ENCODE measurements at places on chromosomes 2 and 18.

- no peak for DNase-seq
Measured at GRCh38 chr2:237075749-237076599, 9.7 kb upstream of the COPS8 start.

DNA sequence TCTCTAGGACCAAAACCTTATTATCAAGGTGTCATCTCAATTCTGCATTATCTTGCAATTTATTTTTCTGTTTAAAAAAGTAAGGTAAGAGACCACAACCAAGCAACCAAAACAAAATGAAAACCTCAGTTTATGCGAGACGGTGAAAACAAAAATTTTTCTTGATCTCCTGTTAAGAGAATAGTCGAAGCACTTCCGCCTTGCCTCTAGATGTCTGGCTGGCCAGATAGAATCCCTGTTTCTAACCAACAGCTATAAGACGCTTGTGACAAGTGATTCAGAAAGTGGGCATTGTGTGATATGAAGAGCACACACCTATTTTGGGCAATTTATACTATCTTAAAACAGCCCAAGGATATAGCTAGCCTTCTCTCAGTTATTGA, 51.2 kb downstream of the MGAT5 start:
- DNase-seq = no peak

DNA sequence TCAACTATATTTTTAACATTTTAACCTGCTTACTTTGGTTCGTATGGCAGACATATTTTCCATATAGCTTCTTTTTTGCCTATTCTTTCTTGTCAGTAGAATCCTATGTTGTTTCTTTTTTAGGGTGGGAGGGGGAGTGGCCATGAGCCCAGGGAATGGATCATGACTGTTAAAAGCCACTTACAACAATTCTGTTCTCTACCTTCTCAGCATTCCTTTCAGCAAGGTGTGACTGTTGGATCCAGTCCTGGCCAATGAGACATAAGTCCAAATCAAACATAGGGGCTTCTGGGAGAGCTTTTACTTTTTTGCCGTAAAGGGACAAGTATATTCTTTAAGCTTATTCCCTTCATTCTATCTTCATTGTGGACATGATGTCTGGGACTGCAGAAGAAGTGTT, 25.0 kb upstream of the DNAH6 start:
- DNase-seq = no peak

- no peak for DNase-seq
Measured at GRCh38 chr2:60394463-60394862, 159.0 kb downstream of the BCL11A start.

DNA sequence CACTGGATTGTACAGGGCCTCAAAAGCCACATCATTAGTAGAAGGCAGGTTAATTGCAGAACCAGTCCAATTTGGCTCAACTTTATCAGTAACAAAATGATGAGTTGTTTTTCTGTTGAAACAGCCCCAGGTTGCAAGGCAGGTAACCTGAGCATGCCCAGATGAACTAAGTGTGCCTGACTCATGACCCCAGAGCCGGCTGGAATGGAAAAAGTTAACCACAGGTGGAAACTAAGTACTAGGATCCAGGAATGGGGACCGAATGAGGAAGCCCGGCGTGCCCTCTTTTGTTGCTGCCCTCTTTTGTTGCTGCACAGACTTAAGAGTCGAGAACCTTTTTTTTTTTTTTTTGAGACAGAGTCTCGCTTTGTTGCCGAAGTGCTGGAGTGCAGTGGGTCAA, 79.5 kb upstream of the YWHAQ start:
- DNase-seq = no peak

GRCh38 chr2:79369127-79369526, 143.7 kb upstream of the CTNNA2 start:
- DNase-seq = no peak

DNA sequence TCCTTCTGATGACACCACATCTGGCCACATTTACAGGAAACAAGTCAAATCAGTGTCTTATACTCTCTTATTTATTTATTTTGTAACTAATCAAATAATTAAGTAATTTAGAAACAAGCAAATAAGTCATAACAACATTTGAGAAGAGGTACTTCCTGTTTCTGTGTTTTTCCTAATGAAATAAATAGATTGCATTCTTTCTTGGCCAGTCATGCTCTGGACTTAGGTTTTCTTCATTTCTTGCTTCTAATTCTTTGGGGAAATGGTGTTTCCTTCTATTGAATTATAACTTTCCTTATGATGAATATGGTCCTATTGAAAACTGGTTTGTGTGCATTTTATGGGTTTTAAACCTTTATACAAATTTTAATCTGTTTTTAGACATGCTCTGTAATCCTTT, 546.4 kb downstream of the LRRTM4 start:
- no peak for DNase-seq

GRCh38 chr2:4951368-4951767, 740.8 kb upstream of the SOX11 start:
- DNase-seq = no peak

GRCh38 chr2:203673933-203674332, 32.5 kb upstream of the CD28 start:
- DNase-seq = no peak

DNA sequence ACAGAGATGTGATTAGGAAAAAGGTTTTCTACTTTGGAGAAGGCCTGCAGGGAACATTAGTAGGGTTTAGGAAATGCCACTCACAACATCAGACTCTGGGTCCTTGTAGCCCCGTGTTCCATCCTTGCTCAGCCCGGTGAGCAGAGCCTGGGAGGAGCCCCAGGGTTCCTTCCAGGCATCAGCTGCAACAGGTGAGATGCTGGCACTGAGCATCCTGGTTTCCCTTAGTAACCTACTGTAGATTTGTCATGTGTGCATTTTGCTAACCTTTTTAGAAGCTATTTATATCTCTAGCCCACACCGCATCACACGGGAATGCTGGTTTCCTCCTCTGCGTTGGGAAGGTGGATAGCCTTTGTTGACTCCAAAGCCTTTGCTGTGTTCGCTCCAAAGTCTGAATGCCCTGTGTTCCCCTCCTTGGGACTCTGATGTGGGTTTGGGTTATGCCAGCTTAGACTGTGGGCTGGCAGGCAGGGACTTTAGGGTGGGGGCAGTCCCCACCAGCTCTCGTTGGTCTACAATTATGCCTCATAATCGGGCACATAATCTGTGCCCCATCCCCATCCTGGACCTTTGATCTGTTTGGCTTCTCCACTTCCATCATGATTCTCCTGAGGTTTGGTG, 69.3 kb downstream of the TMEM247 start:
- no peak for DNase-seq

DNA sequence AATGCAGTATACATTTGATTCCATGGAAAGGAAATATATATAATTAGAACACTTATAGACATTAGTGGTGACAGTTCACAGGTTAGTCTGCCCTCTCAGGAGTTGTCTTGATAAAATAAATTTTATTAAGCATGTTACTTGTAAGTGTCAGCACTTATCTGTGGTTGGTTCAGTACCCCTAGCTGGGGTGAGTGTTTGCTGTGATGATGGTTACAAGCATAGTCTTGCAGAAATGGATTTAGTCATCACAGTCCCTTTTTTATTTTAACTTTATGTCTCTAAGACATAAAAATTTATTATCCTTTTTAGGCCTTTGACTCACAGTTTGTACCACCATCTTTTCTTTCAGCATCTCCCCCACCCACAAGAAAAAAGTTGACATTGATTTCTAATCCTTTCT, 52.1 kb downstream of the NCK2 start:
- DNase-seq = no peak

DNA sequence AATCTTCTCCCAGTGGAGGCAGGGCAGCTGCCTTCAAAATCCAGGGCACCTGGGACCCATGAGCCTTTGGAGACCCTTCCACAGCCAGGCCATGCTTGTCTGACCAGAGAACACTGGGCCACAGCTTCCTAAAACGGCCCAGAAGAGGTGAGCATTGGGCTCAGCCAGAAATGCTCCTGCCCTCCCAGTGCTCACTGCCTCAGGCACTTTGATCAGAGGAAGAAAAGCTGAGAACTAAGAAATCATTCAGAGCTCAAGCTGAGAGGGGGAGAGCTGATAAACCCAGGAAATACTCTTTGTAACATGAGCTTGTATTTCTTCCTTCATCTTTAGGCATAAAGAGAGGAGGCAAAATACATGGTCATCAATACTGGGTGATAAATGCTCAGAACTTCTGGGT, 365.5 kb upstream of the KLHL29 start:
- no peak for DNase-seq

GRCh38 chr2:177393203-177393755, 706 bp downstream of the AGPS start:
- DNase-seq = no peak

GRCh38 chr2:223181561-223181960, 129.6 kb downstream of the KCNE4 start:
- DNase-seq = no peak

DNA sequence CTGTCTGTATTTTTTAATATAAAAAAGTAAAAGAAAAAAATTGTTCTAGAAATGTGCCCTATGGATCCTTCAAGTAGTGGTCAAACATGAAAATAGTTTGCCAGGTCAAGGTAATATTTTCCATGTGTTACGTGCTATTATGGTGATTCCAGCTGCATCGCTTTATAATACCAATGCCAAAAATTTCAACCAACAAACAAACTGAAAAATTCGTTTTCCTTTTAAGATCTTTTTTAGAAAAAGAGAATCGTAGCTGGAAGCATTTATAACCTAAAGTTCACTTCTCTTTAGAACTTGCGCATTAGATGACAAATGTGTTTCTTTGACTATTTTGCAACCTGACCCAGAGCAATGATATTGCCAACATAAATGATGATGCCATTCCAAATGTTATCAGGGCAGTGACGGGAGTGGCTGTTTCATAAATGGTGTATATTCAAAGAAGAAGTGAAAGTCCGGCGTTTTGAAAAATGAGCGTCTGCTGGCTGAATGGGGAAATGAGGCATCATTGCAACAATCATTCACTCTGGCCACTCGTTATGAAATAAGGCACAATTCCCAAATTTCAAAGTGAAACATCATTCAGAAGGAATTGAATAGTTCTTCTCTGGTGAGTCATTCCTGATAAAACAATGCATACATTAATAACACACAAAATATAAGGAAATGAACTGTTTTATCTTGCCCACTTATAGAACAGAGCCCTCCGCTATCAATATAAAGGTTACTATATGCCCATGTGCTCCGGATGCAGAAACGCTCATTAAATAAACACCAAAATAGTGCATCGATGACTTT, 297.4 kb downstream of the TGIF1 start:
- no peak for DNase-seq

DNA sequence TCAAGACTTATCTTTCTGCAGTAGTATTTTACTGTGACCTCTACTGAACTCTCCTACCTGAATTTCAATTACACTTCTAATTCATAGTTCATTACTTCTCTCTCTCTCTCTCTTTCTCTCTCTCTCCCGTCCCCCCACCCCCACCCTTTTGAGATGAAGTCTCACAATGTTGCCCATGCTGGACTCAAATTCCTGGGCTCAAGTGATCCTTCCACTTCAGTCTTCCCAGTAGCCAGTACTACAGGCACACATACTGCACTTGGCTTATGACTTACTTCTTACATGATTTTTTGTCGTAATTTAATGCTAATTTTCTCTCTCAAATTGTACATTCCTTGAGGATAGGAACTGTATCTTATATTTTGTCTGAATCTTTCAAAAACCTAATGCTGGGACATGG, 6.0 kb upstream of the HIBCH start:
- DNase-seq = no peak

DNA sequence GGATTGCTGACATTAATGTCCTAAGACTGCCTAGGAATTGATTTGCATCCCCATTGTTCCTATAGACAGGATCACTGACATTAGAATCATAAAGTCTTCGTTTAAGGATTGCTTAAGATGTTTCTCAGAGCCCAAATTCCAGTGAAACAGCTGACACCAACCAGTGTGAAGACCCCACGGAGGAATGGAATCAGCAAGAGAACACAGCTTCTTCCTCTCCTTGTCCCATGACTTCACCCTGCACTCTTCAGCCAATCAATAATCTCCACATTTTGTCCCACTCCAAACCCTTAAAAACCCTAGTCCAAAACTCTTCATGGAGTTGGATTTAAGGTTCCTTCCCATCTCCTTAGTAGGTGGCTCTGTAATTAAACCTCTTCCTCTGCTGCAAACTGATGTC, 157.0 kb upstream of the NDUFV2 start:
- no peak for DNase-seq

GRCh38 chr2:41948397-41948763, 99.4 kb upstream of the PKDCC start:
- no peak for DNase-seq

DNA sequence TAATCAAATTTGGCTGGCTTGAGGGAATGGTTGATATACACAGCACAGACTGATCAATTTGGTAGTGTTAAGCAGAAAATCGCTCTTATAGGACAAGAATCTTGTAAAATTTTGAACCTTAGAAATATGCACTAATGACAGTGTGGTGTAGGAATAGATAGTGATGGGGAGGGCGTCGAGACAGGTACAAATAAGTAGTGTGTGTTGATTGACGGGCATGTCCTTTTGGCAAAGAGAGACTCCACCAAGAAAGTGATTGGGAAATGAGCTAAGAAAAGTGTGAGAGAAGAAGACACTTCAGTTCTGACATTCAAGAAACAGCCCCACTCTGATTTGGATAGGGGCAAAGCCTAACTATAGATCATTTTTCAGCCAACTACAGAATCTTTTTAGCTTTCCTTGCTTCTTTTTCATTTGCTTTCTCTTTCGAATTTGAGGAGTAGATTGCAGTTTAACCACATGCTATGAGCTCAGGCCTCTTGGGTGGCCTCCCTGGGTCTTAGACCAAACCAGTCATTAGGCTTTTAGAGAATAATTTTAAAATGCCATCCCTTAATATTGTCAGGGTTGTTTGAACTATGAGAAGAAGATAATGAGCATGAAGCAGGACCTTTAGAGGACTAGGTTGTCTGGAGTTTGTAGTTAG, 127.1 kb downstream of the CERS6 start:
- no peak for DNase-seq

DNA sequence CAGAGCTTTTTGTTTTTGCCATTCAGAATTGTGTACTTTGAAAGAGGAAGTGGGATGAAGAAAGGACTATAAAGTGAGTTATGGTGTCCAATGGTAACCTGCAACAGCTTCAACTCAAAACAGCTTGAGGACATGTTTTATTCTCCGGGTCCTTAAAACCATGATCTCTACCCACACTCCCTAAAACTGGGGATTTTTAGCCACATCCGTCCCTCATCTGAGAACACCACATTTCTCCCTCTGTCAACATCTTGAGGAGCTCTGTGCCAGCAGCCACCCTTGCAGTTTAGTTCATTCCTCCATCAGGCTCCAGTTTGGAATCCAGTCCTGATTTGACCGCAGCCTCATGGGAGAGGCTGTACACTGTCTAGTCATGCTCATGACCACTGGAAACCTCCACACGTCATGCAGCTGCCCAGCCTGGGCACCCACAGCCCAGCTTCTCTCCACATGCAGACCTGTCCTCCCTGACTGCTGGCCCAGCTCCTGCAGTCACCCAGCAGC, 62.6 kb downstream of the C18orf63 start:
- DNase-seq = peak; percentile 56

DNA sequence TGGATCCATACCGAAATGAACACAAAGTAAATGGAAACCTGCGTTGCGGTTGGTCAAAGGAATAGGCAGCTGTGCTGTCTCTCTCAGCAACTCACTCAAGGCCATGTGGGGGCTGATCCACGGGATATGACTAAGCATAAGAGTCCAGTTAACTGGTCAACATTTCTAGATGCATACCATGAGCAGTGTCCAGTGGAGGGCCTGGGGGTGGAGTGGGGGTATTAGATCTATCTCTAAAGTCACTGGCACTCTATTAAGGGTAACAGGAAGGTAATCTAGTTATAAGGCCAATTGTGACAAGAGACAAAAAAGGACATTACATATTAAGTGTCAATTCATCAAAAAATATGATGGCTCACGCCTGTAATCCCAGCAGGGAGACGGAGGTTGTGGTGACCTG, 136.8 kb downstream of the TTC32 start:
- no peak for DNase-seq
